ENCODE measurements at places on chromosomes 6 and 20.

DNA sequence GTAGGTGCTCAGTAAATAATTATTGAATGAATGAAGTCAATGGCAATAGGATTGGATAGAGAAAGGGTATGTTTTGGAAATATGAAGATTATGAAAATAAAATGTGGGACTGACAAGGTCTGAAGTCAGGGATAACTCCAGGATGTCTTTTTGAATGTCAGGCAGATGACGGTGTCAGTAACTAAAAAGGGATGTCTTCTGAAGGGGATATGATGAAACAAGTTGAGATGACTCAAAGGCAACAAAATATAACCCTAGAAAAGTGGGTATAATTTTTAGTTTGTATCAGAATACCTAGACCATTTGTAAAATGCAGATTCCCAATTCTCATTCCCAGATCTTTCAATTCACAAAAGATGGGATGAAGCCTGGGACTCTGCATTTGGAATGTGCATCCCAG lies 257.3 kb upstream of the SGK1 start:
- DNase-seq: no peak

DNA sequence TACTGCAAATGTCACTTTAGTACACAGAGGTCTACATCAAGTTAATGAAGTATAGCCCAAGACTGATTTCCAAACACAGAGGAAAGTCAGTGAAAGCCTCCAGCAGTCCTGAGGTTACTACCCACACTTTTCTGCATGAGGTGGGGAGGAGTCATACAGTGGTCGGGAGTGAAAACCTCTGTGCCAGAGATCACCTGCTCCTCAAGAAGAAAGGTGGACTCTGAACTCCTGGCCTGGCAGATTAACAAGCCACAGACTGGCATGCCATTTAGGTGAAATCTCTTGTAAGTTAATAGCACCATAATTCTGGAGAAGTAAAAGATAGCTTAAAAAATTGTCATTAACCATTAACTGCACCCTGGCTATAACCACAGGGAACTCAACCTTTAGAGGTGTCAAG lies 125.0 kb upstream of the LAMP5 start:
- no peak for DNase-seq

- DNase-seq: no peak
Measured at GRCh38 chr6:151100326-151100725, 139.4 kb upstream of the AKAP12 start.

- no peak for DNase-seq
Measured at GRCh38 chr6:25749837-25750236, 4.7 kb upstream of the SLC17A4 start.

DNA sequence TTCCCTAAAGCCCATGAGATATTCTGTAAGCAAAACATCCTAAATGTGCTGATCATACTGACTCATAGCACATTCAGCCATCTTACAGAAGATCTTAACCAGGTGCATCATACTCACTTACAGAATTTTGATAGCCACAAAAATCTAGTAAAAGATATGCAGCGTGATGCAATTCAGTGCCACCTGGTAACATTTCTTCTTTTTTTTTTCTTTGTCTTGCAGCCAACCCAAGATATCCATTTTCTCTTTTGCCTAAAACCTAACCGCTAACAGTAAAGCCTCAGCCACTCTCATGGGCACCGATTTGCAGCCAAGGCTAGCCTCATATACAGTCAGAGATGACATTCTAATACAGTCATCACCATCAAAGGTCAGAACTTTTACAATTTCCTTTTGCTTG lies 293.3 kb downstream of the HACE1 start:
- DNase-seq: no peak

GRCh38 chr6:2226775-2227174 lies 18.6 kb downstream of the GMDS start:
- no peak for DNase-seq

- no peak for DNase-seq
Measured at GRCh38 chr6:133337308-133337707, 96.2 kb downstream of the EYA4 start.

GRCh38 chr6:168326294-168327261 lies 7.0 kb upstream of the DACT2 start:
- peak; percentile 12 for DNase-seq

- no peak for DNase-seq
Measured at GRCh38 chr6:16092990-16093389, 35.9 kb upstream of the MYLIP start.

DNA sequence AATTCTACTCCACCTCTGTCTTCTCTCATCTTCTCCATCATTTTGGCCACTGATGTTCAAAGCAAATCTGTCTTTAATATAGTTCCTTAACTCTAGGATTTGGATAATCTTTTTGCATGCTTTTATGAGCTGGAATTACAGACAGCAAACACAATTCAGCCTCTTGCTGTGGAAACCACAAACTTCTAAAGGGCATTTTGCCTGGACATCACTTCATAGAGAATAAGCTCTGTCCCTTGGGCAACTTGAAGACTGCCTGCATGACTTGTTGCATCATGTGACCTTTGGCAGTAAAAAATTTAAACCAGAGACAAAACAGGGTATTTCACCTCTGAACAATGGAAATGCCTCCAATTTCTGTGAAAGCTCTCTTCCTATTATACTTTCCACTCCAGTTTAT lies 74.1 kb upstream of the HDDC2 start:
- no peak for DNase-seq

DNA sequence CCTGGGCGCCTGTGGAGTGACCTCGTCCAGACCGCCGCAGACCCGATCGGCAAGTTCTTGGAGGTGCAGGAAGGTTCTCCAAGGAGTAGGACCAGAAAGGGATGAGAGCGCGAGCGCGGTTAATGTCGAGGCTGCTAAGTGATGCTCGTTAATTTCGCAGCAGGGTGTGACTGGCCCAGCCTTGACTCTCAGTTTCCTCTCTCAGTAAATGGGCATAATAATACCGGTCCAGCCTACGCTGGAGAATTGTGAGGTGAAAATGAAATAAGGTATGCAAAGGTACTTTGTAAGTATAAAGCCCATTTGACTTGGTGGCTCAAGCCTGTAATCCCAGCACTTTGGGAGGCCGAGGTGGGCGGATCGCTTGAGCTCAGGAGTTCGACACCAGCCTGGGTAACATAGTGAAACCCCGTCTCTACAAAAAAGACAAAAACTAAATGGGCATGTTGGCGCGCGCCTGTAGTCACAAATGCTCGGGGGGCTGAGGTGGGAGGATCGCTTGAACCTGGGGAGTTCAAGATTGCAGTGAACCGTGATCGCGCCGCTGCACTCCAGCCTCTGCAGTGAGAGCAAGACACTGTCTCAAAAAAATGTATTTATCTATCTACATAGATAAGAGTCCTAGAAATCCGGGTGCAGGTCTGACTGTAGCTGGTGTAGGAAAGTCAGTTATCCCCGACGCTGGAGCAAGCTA lies 634 bp upstream of the BTBD9 start:
- no peak for DNase-seq

DNA sequence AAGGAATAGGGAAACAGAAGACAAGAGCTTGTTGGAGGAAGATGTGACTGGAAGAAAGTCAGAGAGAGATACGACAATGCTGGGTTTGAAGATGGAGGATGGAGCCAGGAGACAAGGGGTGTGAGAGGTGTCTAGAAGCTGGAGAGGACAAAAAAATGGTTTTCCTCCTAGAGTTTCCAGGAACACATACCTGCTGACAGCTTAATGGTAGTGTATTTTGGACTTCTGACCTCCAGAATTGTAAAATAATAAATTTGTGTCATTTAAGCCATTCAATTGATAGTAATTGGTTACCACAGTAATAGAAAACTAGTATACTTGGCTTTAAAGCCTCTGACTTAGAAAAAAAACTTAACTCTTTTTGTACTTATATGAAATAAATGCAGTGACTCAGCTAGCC lies 3.6 kb downstream of the AIG1 start:
- no peak for DNase-seq

GRCh38 chr6:134938896-134939295 lies 11.0 kb downstream of the ALDH8A1 start:
- no peak for DNase-seq

DNA sequence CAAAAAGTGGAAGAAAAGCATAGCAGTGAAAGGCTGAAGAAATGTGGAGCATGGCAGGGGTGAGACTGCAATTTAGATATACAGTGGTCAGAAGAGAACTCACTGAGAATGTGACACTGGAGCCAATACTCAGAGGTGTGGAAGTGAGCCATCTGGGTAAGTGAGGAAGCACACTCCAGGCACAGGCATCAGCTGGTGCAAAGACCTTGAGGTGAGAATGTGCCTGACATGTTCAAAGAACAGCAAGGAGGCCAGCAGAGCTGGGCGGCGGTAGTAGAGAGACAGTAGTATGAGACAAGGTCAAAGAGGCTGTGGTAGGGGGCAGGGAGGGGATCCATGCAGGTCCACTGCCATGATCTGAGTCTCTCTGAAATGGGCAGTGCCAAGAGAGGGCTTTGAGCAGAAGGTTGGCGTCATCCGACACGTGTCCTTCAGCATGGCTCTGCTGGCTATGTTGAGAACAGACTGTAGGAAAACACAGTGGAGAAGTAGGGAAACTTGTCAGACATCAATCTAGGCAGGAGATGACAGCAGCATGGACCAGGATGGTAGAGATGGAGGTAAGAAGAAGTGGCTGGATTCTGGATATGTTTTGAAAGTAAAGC lies 84.4 kb downstream of the PLCG1 start:
- no peak for DNase-seq

DNA sequence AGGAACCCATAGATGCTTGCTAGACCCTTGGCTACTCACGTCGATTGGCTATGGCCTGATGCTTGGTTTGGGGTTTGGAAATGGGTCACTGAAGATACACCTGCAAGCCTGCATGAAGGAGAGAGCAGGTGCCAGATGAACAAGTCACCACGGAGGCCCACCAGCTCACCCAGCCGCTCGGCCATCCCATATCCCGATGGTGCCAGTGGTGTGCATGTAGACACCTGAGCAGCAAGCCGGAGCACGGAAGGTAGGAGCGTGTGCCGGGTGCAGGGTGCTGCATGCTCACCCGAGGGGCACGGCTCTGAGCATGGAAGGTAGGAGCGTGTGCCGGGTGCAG lies 35.9 kb downstream of the DACT2 start:
- DNase-seq: no peak

GRCh38 chr6:79697430-79697829 lies 66.3 kb downstream of the SH3BGRL2 start:
- no peak for DNase-seq

DNA sequence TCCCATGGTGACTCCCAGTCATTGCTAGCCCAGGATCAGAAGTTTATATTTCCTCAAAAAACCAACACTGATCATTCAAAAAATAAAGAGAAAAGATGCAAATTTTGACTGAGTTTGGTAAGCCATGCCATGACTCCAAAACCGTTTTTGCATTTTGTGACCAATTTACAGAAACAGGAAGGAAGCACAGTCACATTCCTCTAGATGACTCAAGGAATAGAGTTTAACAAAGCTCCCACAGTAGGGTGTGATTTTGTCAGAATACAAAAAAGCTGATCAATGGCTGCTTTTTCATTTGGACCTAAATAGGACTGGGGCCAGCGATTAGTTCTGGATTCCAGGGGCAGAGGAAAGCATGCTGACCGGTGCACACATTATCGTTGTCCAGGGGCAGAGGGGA lies 179.4 kb upstream of the AFDN start:
- DNase-seq: peak; percentile 13

DNA sequence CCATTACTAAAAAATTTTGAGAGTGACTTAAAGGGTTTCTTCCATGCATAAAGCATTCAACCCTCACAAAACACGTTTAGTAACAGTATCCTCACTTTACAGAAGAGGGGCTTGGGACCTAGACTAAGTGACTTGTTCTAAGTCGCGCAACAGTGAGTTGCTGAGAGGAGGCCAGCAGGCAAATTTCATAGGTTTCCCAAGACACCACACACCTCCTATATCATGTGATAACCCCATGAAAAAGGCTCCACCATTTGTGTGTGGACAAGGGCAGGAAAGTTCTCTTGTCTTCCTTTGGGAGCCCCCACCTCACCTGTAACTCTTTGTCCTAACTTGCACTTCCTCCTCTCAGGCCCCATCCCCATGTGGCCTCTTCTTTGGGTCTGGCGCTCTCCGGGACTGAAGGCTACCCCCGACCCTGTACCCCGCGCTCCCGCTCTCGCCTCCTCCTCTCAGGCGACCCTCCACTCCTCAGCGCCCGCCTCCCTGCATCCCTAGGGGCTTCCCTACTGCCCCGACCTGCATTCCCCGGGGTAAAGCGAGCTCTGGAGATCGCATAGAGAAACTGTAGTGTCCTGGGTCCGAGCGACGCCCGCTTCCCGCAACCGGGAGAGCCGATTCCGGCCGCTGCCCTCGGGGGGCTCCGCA lies 392 bp downstream of the PSMB8 start:
- DNase-seq: no peak

All from RWPE1 (cell line).